ENCODE measurements at places on chromosomes 3 and 15.

DNA sequence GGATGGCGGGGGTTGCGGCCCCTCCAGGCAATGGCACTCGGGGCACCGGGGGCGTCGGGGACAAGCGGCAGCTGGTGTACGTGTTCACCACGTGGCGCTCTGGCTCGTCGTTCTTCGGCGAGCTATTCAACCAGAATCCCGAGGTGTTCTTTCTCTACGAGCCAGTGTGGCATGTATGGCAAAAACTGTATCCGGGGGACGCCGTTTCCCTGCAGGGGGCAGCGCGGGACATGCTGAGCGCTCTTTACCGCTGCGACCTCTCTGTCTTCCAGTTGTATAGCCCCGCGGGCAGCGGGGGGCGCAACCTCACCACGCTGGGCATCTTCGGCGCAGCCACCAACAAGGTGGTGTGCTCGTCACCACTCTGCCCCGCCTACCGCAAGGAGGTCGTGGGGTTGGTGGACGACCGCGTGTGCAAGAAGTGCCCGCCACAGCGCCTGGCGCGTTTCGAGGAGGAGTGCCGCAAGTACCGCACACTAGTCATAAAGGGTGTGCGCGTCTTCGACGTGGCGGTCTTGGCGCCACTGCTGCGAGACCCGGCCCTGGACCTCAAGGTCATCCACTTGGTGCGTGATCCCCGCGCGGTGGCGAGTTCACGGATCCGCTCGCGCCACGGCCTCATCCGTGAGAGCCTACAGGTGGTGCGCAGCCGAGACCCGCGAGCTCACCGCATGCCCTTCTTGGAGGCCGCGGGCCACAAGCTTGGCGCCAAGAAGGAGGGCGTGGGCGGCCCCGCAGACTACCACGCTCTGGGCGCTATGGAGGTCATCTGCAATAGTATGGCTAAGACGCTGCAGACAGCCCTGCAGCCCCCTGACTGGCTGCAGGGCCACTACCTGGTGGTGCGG is 1.9 kb downstream of the CHST2 start:
- DNase-seq = no peak

DNA sequence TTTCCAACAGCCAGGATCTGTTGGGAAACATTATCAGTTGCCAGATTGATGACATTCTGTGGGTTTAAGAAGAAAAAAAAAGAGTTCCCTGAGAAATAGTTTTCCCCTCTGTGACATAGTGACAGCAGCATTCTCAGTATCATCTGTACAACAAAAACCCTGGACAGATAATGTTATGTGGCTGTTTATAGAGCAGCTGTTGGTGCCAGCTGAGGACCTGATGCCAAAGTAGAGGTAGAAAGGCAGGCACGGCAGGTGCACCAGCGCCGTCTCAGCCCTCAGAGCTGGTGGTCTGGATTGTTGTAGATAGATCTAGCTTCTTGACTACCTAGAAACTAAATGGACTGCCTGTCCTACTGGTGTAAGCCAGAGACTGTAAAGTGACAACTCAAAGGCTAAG is 56.2 kb upstream of the FILIP1L start:
- DNase-seq = no peak

- no peak for DNase-seq
Observed at GRCh38 chr15:74226761-74227540, 9.2 kb upstream of the CCDC33 start.

- DNase-seq = no peak
Observed at GRCh38 chr3:59518283-59519055, 468.6 kb upstream of the CFAP20DC start.

- DNase-seq = no peak
Observed at GRCh38 chr3:100471444-100471843, 21.0 kb upstream of the TMEM45A start.

- DNase-seq = no peak
Observed at GRCh38 chr15:83108266-83109219, 1.1 kb downstream of the TM6SF1 start.

DNA sequence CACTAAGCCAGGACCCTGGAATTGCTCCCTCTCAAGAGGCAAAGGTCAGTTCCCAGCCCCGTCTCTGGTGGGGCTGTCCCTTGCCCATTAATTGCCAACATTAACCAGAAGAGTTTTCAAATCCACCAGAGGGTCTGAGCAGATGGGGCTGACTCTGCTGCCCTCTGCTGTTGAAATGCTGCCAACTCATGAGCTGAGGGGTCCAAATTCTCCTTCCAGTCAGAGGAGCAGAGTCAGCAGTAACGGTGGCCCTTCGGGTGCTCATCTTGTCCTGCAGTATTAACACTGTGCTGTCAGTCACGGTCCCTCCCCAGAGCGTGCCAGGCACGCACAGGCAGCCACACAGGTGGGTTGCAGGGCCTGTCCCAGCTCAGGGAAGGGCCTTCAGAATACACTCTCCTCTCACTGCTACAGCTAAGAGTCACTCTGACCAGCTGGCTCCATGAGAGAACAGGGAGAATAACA is 10.7 kb upstream of the SPTBN5 start:
- DNase-seq = no peak

DNA sequence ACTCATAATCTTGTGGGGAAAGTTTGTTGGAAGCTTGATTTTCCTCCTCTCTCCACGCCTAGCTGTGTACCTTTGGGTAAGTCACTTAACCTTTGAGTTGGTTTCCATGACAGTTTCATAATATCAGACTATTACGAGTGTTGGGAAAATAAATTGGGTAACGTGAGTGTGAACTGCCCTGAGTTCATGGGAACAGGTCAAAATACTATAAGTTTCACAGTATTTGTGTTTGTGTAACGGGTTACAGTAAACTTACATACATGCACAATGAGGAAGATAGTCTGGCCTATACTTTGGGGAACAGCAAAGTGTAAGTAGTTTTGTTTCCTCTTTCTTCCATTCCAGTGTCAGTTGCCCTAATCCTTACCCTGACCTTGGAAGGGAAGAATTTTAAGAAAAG is 509.9 kb downstream of the MECOM start:
- DNase-seq = no peak

GRCh38 chr15:45921376-45921775 is 286.5 kb downstream of the SQOR start:
- DNase-seq = no peak

DNA sequence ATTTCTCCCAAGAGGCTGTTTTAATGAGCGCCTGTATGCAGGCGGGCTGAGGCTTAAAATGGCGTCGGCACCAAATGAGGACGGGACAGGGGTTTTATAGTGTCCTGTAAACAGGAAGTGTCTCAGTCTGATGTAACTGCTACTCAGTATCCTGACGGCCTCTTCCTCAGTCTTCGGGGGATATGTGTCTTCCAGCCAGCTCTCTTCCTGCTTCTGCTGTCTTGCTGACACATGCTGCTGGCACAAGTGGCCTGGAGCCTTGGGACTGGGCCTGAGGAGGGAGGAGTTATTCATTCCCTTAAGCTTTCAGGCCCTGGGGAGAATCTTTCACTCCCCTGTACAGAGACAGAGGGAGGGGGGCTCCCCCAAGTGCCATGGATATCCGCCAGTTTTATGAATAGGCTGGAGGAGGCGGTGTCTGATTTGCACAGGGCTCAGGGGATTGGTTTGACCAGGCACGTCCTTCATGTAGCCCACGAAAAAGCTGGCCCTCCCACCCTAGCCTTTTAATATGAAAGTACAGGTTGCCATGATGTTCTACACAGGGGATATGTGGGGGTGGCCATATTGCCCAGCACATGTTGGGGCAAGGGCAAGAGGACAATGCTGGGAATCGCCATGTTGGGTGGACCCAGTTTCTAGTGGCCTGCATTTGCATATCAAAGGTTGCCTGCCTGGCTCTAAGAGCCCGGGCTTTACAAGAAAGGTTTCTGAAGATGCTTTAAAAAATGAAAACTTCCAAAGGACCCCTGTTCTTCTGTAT is 19.9 kb downstream of the NDUFB4 start:
- no peak for DNase-seq

GRCh38 chr15:60091157-60091556 is 87.0 kb downstream of the FOXB1 start:
- DNase-seq = no peak

- no peak for DNase-seq
Observed at GRCh38 chr3:122623031-122623829, 45.8 kb downstream of the PARP15 start.

- DNase-seq = no peak
Observed at GRCh38 chr15:56524915-56525314, 60.0 kb upstream of the MNS1 start.

GRCh38 chr3:77053795-77054194 is 13.9 kb downstream of the ROBO2 start:
- no peak for DNase-seq

DNA sequence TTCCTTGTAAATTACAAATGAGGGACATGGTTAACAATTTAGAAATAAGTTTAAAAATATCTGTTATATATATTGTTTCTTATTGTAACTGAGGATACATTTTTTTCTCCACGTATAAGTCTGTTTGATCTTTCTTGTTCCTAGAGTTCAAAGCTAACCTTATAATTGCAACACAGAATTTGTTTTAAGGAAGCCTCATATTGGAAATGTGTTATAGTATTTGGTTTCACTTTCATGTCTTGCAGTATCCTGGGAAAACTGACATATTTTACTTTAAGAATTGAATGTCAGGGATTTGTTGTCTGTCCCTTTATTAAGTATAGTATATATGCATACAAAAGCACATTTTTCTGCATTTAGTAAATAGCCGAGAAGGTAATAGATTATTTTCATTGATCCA is 23.5 kb upstream of the NIT2 start:
- DNase-seq = no peak

- DNase-seq = peak; percentile 15
Observed at GRCh38 chr15:99507504-99508310, 58.1 kb upstream of the MEF2A start.

- no peak for DNase-seq
Observed at GRCh38 chr3:17632401-17633100, 109.9 kb downstream of the TBC1D5 start.

- DNase-seq = no peak
Observed at GRCh38 chr15:65688462-65688861, 66.7 kb downstream of the SLC24A1 start.

DNA sequence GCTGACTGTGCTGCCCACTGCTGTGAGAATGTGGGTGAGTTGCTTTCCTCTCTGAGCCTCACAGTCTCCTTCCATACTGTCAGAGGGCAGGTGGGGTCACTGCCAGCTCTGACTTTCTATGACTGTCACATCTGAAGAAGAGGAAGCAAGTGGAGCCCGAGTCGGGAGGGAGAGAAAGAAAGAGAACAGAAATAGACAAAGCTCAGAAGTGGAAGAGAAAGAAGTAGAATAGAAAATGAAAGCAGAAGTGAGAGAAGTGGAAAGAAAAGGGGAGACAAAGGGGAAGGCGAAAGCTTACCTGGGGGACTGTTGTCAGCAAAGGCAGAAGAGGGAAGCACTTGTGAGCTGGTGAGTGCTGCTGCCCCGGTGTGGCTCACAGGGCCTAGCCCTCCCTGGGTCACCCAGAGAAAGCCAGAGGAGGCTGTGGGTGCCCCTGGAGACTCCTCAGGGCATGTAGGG is 57.9 kb downstream of the EPHB1 start:
- DNase-seq = no peak

GRCh38 chr3:58680879-58681525 is 14.4 kb upstream of the FAM3D start:
- DNase-seq = no peak

GRCh38 chr3:58387650-58388546 is 45.7 kb downstream of the PDHB start:
- no peak for DNase-seq

GRCh38 chr3:14606669-14607339 is 44.8 kb upstream of the CCDC174 start:
- DNase-seq = no peak

DNA sequence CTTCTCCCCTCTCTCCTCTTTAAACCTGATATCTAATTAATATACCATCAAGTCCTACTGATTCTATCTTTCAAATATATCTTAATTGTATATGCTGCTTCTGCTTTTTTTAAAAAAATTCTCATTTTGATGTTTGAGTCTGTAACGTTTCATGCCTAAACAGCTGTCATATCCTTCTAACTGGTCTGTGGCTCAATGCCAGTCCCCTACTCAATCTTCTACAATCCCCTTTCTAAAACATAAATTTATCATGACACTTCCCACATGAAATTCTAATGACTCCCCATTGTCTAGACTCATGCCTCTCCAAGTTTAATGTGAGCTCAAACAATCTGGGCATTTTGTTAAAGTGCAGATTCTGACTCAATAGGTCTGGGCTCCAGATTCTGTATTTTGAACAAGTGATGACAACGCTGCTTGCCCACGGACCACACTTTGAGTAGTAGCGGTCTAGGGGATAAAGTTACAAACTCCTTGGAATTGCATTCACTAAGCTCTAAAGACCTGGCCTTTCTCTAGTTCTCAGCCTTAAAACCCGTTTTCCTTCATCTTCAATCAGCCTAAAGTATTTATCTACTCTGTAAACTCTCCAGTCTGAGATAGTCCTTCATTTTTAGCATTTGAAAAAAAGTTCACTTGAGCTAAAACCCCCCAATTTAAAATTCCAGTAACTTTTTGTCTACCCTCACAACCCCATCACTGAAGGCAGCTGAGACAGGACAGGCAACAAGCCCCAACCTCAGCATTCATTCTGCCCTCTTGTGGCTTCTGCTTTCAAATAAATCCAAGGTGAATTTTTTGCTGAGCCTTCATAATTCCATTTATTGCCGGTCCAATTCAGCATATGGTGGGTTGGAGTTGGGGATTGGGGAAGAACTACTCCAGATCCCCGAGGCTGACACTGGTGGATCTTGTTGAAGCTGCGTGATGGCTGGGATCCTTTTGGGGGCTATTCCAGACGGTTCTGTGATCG is 88.1 kb upstream of the THRB start:
- DNase-seq = no peak

DNA sequence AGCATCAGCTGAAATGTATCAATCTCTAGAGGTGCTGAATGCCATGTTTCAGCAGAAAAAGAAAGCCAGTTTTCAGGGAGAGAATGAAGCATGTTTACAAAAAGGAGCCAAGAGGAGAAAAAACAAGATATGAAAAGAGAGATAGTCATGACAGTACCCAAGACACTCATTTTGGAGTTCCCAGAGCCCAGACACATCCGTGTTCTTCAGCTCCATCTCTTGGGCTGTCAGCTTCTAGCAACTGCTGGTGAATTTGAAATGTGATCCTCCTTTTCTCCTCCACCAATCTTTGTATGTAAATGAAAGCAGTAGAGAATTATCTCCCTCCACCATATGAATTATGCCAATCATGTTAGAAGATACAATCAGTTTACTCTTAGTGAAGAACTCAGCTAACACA is 93.0 kb upstream of the SLC25A36 start:
- no peak for DNase-seq

DNA sequence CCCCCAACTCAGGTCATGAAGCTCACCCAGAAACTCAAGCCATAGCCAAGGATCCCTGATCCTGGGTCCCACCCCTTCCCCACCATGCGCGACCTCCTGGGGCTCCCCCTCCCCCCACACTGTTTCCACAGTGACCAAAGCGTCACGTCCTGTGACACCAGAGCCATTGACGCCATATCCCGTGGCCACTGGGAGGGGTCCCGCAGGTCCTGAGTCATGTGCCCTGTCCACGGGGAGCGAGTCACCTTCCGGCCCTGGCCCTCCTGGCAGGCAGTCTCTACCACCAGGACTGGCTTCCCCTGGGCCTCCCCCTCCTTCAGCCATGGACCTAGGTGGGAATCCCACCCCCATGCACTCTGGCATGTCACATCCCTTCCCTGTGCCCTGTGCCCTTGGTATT is 15.6 kb downstream of the SEMA3F start:
- no peak for DNase-seq

- DNase-seq = no peak
Observed at GRCh38 chr3:107579371-107579770, 56.6 kb downstream of the BBX start.
